EL (cell line): ENCODE measurements at places on chromosomes 7 and 10.

DNA sequence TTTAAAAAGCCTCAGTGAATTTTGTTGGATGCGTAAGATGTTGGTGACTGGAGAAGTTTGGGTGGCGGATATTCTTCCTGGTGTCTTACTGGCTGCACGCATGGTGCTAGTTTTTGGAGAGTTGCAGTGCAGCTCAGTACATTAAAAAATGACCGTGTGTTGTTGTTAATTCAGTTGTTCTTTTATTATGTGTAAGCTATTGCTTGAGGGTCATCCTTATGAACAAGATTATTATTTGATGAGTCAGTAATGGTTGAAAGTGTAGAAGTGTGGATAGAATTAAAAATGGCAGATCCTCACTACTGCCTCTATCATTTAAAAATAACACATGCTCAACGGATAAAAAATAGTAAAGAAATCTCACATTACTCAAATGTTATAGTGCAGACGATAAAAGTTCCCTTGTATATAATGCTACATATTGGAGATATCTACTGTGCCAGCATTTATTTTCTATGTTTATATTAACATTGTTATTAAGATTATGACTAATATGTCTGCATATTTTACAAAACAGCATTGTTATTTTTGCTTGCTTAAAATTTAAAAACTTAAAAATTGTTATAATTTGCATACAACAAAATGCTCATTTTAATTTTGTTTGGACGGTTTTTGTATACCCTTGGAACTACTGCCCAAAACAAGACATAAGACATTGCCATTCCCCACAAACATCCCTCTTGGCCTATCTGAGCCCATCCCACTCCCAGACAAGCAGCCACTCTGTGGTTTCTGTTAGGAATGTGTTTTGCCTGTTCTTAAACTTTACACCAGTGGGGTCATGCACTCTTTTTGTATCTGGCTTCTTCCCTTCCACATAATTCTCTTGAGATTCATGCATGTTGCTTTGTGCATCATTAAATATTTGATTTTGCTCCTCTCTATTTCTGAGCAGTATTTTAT, 142.0 kb downstream of the DOCK1 start:
- DNase-seq, result peak; percentile 37

- DNase-seq, result peak; percentile 34
Observed at GRCh38 chr10:113493195-113493594, 59.7 kb upstream of the HABP2 start.

- DNase-seq, result no peak
Observed at GRCh38 chr10:110008518-110009339, 945 bp downstream of the ADD3 start.

GRCh38 chr7:66205741-66206090, 582 bp downstream of the TPST1 start:
- DNase-seq, result no peak

GRCh38 chr10:105950410-105950809, 1214.1 kb downstream of the SORCS1 start:
- DNase-seq, result peak; percentile 57

DNA sequence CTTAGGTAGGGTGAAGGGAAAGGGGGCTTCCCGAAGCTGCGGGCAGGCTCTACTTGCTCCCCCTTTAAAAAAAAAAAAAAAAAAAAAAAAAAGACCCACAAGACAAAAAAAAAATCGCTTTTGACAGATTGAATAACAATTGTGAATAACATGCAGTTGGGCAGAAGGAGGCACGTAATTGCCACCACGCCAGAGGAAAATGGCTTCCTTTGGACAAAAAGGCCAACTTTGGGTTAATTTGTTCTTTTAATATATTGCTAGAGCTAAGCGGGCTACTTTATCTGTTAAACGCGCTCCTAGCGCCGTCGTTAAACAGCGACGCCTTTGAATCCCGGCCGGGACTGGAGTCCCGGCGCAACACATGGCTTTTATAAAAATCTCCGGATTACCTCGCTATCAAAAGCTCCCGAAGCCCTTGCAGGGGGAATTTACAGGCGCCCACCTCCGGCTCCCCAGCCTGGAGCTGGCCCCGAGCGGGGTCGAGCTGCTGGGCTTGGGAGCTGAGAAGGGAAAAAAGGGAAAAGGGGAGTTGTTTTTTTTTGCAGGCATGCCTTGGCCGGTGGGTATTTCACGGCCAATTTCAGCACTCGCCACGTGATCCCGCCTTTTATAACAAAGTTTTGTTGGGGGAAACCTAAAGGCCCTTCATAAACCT, 1.2 kb downstream of the HOXA11 start:
- DNase-seq, result peak; percentile 33

GRCh38 chr10:52491246-52491995, 177.3 kb downstream of the DKK1 start:
- peak; percentile 74 for DNase-seq

- DNase-seq, result no peak
Observed at GRCh38 chr7:38282081-38282480, 8.6 kb upstream of the TARP start.

GRCh38 chr10:10346390-10347150, 671.1 kb upstream of the CELF2 start:
- no peak for DNase-seq

GRCh38 chr7:155458111-155458877, at the start of gene EN2:
TSS of gene EN2 (plus strand) at chr7:155458129. CDS start at chr7:155458378, 249 bp downstream.
- DNase-seq, result no peak

DNA sequence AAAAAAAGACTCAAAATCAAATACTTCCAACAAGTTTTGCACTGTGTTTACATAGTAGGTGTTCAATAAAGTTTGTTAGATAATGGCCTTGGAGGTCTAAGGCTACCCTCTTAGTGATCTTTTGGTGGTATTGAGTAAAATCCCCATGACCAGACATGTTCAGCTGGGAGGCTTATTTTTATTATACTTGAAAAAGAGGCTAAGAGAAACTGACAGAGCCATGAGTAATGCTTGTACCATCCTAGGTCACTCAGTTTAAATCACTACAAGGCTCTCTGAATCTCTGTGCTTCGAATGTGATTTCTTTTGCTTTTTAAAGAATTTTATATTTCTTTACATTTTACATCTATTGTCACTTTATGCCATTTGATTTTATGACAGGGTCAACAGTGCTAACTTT, 90.5 kb downstream of the TWIST1 start:
- DNase-seq, result peak; percentile 65

DNA sequence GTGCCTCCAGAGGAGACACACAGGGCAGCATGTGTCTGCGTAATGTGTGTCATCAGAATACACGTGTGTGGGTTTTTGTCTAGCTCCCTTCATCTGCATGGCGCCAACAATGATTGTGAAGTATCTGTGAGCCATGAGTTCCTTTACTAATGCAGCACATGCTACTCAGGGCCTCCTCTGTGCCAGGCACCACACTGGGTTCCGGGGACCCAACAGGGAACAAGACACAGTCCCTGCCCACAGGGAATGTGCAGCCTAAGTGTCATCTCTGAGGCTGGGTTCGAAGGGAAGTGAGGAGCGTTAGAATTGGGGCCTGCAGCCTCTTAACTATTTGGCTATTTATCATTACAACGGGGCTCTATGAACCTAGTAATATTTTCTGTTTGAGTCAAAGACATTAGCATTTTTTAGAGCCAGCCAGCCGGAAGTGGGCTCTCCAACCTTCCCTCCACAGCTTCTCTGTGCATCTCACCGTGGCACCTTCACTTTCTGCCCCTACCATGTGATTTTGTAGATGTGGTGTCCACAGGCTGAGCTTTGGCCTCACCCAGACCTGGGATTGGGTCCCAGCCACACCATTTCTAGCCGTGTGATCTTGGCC, 43.9 kb upstream of the SRGN start:
- no peak for DNase-seq

DNA sequence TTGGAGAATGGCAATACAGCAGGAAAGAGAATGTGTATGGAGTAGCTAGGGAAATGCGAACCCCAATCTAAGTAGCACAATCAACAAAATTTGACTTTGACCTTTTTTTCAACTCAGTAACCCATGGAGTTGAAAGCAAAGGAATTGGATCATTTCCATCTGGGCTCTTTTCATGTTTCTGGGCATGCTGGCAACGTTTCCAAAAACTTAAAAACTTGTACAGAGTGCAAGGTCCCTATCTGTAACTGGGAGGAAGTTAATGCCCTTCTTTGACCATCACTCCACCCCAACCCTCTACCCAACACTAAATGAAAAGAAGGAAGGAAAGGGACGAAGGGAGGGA, 1.3 kb upstream of the HIBADH start:
- no peak for DNase-seq

- DNase-seq, result no peak
Observed at GRCh38 chr10:1538121-1538520, 199.2 kb downstream of the ADARB2 start.

DNA sequence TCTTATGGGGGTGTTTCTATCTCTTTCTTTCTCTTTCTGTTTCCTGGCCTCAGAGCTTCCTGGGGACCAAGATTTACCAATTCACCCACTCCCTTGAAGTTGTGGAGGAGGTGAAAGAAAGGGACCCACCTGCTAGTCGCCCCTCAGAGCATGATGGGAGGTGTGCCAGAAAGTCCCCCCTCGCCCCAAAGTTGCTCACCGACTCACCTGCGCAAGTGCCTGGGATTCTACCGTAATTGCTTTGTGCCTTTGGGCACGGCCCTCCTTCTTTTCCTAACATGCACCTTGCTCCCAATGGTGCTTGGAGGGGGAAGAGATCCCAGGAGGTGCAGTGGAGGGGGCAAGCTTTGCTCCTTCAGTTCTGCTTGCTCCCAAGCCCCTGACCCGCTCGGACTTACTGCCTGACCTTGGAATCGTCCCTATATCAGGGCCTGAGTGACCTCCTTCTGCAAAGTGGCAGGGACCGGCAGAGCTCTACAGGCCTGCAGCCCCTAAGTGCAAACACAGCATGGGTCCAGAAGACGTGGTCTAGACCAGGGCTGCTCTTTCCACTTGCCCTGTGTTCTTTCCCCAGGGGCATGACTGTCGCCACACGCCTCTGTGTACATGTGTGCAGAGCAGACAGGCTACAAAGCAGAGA, 12.2 kb downstream of the AQP1 start:
- DNase-seq, result no peak

- DNase-seq, result no peak
Observed at GRCh38 chr7:141264511-141264910, 190.6 kb downstream of the TMEM178B start.
